AG10803 (cell line): ENCODE measurements at places on chromosomes 7 and 10.

DNA sequence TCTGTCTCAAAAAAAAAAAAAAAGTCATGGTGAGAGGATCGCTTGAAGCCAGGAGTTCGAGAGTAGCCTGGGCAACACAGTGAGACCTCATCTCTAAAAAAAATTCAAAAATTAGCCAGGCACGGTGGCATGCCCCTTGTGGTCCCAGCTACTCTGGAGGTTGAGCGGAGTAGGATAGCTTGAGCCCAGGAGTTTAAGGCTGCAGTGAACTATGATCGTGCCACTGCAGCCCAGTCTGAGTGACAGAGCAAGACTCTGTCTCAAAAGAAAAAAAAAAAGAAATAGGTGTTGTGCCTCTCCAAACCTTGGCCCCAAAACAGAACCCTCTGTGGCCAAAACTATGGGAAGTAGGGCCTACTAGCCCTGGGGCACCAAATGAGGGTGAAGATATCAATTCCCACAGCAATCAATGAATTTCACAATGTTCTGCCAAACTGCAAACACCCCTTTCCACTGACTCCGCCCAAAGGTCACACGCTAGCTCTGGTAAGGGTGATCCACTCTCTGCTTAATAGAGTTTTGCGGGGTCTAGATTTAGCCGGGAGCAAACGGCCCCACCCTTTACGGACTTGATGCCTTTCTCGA lies 16.9 kb downstream of the SSC4D start:
- no peak for DNase-seq

DNA sequence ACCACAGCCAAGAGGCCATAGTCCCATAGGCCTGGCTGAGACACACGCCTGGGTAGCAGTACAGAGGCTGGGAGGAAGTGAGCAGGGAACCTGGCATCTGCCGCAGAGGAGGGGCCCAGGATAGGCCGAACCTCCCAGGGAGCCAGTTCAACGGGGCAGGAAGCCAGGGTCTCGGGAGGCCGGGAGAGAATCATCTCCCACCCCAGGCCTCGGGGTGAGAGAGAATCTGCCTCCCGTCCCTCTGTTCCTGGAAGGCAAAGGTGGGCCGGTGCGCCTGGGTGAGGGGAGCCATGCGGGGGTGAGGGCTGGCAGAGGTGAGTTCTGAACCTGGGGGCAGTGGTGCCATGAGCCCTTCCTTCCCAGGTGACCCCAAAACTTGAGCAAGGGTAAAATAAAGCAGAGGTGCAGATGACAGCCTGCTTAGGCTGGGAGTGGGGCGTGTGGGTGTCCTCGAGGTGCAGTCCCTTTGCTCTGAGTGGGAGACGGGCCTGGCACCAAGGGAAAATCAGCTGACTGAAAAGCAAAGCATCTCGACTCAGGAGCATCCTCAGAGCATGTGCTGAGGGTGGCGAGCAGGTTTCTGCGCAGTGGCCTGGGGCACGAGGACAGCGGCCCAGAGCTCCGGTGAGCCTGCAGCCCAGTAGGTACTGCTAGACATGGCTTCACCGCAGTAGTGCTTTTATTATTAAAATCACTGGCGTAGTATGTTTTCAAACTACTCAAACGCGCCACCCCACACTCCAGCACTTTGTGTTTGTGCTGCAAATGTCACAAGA lies 15.5 kb downstream of the AGAP3 start:
- no peak for DNase-seq

GRCh38 chr10:129446183-129446581 lies 20.9 kb upstream of the MGMT start:
- DNase-seq = no peak

- no peak for DNase-seq
Measured at GRCh38 chr7:43234968-43235367, 122.5 kb downstream of the HECW1 start.

- DNase-seq = no peak
Measured at GRCh38 chr10:16363741-16364140, 73.1 kb upstream of the PTER start.

GRCh38 chr7:141359262-141359661 lies 191.9 kb upstream of the AGK start:
- DNase-seq = no peak
